Stimulated activated CD4-positive, alpha-beta T cell treated with anti-CD3 and anti-CD28 coated beads, Interleukin-15, amount 100 ng/mL, for 1 hour (primary cell): ENCODE measurements at places on chromosomes 12 and 14.

DNA sequence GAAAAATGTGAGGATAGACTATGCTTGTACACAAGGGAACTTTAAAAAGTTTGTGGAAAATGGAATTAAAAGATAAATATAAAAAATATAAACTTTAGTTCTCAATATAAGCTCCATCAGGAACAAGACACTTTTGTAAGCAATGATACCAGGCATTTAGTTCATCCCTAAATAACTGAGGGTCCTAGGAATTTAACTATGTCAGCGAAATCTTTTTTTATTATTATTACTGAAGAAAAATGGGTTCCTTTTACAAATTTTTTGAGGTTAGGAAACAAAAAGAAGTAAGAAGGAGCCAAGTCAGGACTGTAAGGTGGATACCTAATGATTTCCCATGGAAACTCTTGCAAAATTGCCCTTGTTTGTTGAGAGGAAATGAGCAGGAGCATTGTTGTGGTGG lies 102.8 kb downstream of the TRMT5 start:
- DNase-seq: no peak

DNA sequence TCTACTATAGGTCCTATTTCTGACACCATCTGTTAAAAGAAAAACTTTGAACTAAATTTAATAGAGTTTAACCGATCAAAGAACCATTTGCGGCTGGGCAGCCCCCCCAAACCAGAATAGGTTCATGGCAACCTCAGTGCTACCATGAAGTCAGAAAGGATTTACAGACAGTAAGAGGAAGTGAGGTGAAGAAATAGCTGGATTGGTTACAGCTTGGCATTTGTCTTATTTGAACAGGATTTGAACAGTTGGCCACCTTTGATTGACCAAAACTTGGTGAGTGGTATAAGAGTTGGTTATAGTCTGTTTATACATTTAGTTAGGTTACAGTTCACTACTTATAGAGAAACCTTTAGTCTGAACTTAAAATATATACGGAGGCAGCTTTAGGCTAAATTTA lies 88.9 kb downstream of the TXNDC16 start:
- no peak for DNase-seq

DNA sequence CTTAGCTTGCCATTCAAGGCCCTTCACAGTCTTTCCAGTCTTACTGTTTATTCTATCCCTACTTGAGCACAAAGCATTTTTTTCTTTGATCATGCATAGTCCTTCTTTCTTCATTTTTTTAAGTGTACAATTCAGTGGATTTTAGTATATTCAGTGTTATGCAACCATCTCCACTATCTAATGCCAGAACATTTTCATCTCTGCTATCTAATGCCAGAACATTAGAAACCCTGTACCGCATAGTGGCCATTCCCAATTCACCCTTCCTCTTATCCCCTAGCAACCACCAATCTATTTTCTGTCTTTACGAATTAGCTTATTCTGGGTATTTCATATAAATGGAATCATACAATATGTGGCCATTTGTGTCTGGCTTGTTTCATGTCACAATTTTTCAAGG lies 13.4 kb downstream of the LPCAT3 start:
- DNase-seq: no peak

- DNase-seq: no peak
Observed at GRCh38 chr12:39368096-39368495, 74.8 kb downstream of the KIF21A start.

DNA sequence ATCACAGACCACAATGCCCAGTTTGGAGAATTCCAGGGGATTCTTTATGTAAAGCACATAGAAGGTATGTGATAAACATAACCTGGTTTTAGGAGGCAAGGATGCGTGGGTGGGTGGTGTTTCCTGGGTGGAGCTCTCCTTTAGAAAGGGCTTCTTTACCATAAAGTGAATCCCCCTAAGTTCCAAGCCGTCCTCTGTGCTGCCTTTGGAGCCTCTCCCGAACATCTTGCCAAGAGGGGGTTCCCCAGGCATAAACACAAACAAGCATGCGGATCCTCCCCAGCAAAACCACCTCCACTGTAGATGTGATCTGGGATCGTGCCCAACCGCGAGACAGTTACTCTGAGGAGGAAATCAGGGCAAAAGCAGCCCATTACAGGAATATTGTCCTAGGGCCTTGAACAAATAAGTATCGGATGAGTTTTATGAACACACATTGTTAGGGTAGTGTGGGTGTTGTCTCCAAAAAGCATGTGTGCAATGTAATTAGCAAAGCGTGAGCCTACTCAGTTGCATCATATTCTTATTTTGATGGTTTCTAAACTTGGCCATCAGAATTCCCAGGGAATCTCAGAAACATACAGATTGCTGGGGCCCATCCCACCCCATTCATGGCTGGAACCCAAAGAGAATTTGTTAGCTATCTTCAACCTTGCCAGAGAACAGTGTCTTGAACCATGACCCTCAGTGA lies 48.8 kb upstream of the CORO1C start:
- DNase-seq: no peak

- no peak for DNase-seq
Observed at GRCh38 chr14:61150851-61151250, 130.3 kb downstream of the TMEM30B start.

DNA sequence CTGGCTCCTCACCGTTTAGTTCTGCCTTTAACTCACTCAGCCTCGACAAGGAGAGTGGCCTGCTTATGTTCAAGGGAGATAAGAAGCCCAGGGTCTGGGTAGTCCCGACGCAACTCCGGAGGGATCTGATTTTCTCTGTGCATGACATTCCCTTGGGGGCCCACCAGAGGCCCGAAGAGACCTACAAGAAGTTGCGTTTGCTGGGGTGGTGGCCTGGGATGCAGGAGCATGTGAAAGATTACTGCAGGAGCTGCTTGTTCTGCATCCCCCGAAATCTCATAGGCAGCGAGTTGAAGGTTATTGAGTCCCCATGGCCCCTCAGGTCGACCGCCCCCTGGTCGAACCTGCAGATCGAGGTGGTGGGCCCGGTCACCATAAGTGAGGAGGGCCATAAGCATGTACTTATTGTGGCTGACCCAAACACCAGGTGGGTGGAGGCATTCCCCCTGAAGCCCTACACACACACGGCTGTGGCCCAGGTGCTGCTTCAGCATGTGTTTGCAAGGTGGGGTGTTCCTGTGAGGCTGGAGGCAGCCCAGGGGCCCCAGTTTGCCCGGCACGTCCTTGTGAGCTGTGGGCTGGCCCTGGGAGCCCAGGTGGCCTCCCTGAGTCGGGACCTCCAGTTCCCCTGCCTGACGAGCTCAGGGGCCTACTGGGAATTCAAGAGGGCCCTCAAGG lies 13.1 kb downstream of the CBLN3 start:
- no peak for DNase-seq

DNA sequence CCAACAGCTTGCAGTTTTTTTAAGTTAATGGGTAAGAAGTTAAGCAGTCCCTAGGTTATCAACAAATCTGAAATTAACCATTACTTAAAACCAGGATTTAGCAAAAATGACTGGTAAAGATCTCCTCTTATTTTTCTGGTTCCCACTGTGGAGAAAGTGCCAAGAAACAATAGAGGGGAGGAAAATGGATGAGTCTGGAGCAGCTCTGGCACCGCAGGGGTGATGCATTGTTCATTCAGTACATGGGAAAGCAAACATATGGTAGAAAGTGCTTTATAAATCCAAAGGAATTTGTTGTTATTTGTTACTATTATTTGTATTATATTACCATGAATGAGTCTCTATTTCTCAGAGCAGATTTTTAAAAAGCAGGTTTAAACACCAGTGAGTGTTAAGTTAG lies 92.2 kb downstream of the DYRK2 start:
- DNase-seq: no peak

- DNase-seq: no peak
Observed at GRCh38 chr14:96055753-96056508, 16.8 kb downstream of the C14orf132 start.

GRCh38 chr12:82474181-82474797 lies 116.0 kb downstream of the METTL25 start:
- no peak for DNase-seq

GRCh38 chr12:113271853-113272561 lies 50.7 kb downstream of the TPCN1 start:
- DNase-seq: no peak

- DNase-seq: no peak
Observed at GRCh38 chr12:10563002-10563401, 50.4 kb downstream of the MAGOHB start.

DNA sequence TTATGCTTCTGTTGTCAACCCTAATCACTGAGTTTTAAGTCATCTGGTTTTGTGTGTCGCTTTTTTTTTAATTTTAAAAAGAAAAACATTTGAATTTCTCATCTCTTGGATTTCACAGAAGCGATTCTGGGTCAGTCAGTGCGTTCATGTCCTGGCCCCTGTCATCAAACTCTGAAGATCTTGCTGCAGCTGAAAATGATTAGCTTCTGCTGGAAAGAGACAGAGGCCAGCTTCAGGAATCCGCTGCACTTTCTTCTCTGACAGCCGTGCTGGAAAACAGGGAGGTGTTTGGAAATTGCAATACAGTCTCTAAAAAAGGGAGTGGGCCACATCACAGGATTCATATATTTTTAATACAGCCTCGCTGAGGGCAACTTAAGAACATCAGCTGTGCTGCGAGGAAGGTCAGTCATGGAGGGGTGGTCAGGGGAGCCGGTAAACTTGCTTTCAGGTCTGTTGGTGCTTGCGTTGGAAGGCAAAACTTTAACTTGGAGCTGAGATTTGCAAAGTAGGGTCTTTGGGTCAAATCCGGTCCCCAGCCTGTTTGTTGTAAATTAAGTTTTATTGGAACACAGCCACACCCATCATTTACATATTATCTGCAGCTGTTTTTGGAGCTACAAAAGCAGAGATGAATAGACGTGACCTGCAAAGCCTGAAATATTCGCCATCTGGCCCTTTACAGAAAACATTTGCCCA lies 190.8 kb downstream of the AACS start:
- DNase-seq: no peak

- no peak for DNase-seq
Observed at GRCh38 chr12:98418357-98419075, 96.9 kb upstream of the TMPO start.

GRCh38 chr14:28755198-28755815 lies 11.3 kb upstream of the FOXG1 start:
- DNase-seq: no peak

DNA sequence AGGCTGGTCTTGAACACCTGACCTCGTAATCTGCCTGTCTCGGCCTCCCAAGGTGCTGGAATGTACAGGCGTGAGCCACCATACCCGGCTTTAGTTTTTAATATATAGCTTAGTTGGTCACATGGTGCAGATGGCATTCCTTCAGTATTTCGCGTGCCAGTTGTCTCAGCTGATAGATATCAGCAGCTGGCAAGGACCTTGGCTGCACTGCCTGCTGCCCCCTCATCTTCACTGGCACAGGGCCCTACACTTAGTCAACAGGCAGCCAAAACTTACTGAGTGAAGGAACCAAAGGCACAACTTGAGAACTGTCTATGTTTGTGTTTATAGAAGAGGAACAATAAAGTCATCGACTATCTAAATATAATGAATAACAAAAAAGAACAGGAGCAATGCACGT lies 31.0 kb downstream of the EID3 start:
- no peak for DNase-seq

DNA sequence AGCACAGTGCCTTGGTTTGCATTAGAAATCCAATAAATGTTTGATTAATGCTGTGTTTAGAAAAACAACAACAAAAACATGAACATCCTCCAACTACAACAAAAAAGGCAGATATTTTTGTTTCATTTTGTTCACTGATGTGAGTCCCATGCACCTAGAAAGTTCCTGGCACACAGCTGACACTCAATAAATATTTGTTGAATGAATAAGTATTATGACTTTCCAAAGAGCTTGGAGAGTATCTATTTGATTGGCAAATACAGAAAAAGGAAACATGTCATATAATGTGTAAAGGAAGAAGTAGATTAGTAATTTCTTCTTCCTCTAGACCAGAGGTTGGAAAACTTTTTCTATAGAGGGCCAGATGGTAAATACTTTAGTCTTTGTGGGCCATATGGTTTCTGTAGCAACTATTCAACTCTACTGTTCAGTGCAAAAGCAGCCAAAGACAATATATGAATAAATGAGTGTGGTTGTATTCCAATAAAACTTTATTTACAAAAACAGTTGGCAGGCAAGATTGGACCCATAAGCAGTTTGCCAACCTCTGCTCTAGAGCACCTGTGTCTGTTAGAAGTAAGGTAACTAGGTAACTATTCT lies 312.3 kb upstream of the DIO2 start:
- no peak for DNase-seq

GRCh38 chr12:80118565-80119324 lies 19.4 kb downstream of the OTOGL start:
- DNase-seq: no peak

- DNase-seq: no peak
Observed at GRCh38 chr12:89538897-89539296, 13.1 kb upstream of the POC1B start.

DNA sequence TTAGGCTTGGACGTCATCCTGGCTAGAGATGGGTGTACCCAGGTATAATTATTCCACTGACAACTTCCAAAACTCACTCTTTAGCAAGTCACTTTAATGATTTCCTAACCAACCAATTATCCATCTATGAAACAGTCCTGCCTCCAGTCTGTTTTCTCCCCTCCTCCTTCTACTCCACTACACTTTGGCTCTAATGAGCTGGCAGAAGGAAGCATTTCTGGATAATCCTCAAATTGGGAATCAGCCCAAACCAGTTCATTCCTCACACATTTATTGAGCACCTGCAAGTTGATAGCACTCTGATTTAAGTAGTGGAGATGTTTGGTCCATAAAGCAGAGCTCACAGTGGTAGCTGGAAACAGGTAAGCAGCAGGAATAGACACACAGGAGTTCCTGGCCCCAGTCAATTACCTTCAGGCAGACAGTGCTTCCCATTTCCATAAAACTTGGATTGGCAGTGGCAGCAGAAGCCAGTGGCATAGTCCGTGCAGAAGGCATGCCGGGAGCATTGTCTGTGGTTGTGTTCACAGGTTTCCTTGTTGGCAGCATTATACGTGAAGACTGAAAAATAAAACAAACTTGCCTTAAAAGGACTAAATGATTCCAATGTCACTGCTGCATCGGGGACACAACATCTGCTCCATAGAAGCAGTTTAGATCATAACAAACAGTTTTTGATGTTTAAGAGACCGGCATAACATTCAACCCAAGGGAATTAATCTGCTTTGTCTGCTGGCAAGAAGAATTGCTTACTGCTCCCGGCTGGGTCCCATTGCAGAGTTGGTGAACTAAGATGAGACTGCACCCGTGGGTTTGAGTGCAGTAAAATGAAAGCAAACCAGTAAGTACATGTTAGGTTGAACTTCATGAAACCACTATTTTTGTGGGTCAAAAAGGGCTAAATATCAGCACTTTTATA lies 26.2 kb downstream of the NID2 start:
- no peak for DNase-seq

GRCh38 chr14:87065366-87065765 lies 927.6 kb downstream of the GALC start:
- DNase-seq: no peak

- DNase-seq: no peak
Observed at GRCh38 chr12:32585680-32586079, 93.4 kb upstream of the DNM1L start.

GRCh38 chr12:79665212-79665887 lies 25.4 kb downstream of the PAWR start:
- DNase-seq: no peak

GRCh38 chr14:68367536-68367935 lies 425.3 kb downstream of the ZFP36L1 start:
- DNase-seq: no peak
